Smooth muscle cell of the umbilical artery (primary cell): ENCODE measurements at places on chromosomes 11 and 22. TPM values are rescaled to one million over a fixed set of nuclear protein-coding genes. Genes with fewer than 3 reads are reported as not detected.

The CCDC86 gene
- 6.5 and 19.4 TPM in 2 replicates for total RNA-seq

The PPP6R2 gene
- total RNA-seq, result 60.3 and 68.0 TPM in 2 replicates

The SLC1A2 gene
- 0.30 and 0.32 TPM in 2 replicates for total RNA-seq

The PGAP2 gene
- 3.9 and 11.0 TPM in 2 replicates for total RNA-seq

The OR4A15 gene
- total RNA-seq, result not detected in 2 replicates

The SAA4 gene
- not detected in 2 replicates for total RNA-seq

The KCTD14 gene
- total RNA-seq, result 0.30 and 0.42 TPM in 2 replicates

The ARHGAP8 gene
- total RNA-seq, result 0.37 TPM in 1 of 2 replicates, not detected in the other

The C1QTNF5 gene
- total RNA-seq, result 9.3 and 18.4 TPM in 2 replicates

The OR4D5 gene
- not detected in 2 replicates for total RNA-seq

The DEPDC7 gene
- total RNA-seq, result 6.5 and 8.9 TPM in 2 replicates

The BDNF gene
- 26.4 and 38.7 TPM in 2 replicates for total RNA-seq

The GTSE1 gene
- total RNA-seq, result 0.59 and 5.1 TPM in 2 replicates

The CHRM4 gene
- total RNA-seq, result not detected in 2 replicates

The CD248 gene
- 52.9 and 81.7 TPM in 2 replicates for total RNA-seq

The ABTB2 gene
- total RNA-seq, result 12.8 and 14.2 TPM in 2 replicates

The MS4A4E gene
- total RNA-seq, result not detected in 2 replicates

The DEUP1 gene
- not detected in 2 replicates for total RNA-seq

The SAA1 gene
- not detected in 2 replicates for total RNA-seq

The IL18 gene
- total RNA-seq, result 0.37 TPM in 1 of 2 replicates, not detected in the other

The CST6 gene
- total RNA-seq, result 0.51 TPM in 1 of 2 replicates, not detected in the other

The MOB2 gene
- 15.5 and 16.3 TPM in 2 replicates for total RNA-seq

The MYRF gene
- total RNA-seq, result 22.0 and 26.3 TPM in 2 replicates

The CHEK1 gene
- 16.3 and 32.5 TPM in 2 replicates for total RNA-seq
